Globus pallidus (tissue), 1 donor: ENCODE measurements at places on chromosomes 2 and 18.

- no peak for DNase-seq
Observed at GRCh38 chr2:241619597-241620418, 17.1 kb downstream of the THAP4 start.

DNA sequence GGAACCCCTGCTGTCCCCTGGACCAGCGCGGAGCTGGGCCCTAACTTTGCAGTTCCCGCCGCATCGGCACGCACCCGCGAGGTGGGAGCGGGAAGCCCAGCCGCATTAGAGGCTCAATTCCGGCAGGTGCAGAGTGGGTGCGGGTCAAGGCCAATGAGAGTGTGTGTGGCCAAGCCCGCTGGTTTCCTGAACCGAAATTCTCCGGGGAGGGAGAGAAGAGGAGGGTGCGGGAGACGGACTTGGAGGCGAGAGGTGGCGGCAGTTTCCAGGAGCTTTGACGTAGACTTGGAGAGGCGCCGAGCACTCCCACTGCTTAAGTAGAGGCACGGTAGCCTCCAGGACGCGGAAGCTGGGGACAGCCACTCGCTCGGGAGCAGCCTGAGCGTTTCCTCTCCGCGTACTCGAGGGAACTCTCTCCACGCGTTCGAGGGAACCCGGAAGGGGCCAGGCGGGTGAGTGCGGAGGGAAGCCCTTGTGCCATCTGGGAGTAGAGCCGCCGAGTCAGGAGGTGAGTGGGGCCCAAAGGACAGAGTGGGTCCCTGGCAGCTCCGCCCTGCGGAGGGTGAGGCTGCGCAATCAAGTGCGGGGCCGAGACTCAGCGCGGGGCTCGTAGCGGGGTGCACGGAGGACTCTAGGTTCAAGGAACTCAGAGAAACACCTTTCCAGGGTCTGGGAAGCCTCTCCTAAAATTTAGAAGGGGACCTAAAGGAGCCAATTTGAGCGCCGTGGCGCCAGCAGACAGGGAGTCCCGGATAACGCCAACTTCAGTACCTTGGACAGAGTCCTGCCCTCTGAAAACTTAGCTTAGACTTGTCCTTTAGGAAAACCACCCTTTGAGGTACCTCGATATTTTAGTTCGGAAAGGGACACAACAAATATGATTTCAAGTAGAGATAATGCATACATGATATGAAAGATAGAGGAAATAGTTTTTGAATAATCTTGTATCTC, at the start of gene FAM237A:
FAM237A (plus strand) TSS at position 413 of the 951 bp plus-strand sequence. CDS start 1,750 bp downstream, outside the sequence.
- peak; percentile 3 for DNase-seq

DNA sequence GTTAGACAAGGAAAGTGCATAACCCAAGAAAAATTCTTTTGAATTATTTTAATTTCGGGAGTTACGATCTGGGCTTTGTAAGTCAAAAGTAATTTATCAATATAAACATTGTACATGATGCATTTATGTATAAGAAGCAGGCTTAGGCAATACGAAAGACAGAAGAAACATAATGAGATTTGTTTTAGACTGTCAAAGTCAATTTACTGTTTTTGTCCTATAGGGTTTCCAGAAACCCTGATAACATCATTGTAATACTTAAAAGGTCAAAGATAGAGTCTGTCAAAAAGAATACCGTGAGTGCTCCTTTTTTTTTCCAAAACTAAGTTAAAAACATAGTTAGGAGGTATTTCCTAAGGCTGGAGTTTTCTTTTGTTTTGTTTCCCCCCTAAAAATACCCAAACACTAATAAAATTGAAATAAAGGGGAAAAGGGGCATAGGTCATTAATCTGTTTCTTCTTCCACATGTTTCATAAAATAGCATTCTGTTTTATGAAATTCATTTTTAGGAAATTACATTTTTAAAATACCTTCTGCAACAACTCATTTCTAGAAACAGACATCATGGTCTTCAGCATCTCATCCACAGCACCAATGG, 16.1 kb downstream of the C1D start:
- DNase-seq: no peak

DNA sequence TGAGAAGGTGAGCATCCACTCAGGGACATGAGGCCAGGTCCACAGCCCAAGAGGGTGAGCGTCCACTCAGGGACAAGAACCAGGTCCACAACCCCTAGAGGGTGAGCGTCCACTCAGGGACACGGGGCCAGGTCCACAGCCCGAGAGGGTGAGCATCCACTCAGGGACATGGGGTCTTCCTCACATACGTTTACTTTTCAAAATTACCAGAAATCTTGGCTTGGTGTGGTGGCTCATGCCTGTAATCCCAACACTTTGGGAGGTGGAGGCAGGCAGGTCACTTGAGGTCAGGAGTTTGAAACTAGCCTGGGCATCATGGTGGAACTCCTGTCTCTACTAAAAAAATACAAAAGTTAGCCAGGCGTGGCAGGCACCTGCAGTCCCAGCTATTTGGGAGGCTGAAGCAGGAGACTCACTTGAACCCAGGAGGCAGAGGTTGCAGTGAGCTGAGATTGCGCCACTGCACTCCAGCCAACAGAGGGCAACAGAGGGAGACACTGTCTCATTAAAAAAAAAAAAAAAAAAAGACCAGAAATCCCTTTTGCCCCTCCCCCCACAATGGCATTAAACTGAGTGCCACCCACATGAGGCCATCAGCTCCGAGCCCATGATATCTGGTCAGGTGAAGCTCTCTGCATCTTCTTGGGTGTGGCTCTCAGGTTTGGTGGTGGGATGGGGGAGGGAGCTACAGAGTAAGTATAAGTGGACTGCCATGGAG, 9.0 kb upstream of the MBP start:
- DNase-seq: no peak

GRCh38 chr2:118738524-118739308, 108.7 kb downstream of the EN1 start:
- DNase-seq: no peak

GRCh38 chr18:55593888-55594287, 5.9 kb upstream of the TCF4 start:
- DNase-seq: no peak

- DNase-seq: no peak
Observed at GRCh38 chr2:197182668-197183067, 127.9 kb downstream of the ANKRD44 start.

DNA sequence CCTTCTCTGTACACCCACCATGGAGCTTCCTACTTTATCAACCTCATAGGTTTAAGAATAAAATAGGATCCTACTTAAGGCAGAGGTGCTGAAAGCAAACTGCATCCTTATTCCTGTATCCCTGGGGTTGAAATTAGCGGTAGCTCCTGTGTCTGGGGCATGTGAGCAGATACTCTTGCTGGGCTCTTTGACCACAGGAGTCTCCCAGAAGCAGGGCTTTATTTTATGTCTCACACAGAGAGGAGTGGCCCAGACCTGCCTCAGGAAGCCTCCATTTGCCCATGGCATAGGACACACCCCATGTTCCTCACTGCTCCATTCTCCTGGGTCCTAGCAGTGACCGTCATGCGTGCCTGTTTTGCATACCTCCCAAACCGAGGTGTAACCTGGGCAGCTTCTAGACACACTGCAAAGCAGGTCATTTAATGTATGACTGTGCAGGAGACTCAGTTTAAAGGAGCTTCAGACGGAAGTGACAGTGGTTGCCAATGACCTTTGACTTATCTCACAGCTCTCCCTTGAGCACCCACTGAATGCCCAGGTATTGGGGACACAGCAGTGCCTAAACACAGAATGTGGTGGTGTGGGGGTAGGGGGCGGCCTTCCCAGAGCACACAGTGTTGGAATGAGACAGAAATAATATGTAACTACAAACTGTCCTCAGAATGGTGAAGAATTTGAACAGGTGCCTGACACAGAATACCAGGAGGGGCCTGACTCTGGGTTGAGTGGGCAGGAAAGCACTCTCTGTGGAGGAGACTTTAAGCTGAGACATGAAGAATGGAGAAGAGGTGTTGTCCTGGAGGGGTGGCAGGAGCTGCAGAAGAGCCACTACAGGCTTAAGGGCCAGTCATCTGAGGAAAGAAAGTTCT, 3.7 kb downstream of the TMEM37 start:
- DNase-seq: no peak

- DNase-seq: no peak
Observed at GRCh38 chr2:158695305-158695704, 99.8 kb upstream of the DAPL1 start.

DNA sequence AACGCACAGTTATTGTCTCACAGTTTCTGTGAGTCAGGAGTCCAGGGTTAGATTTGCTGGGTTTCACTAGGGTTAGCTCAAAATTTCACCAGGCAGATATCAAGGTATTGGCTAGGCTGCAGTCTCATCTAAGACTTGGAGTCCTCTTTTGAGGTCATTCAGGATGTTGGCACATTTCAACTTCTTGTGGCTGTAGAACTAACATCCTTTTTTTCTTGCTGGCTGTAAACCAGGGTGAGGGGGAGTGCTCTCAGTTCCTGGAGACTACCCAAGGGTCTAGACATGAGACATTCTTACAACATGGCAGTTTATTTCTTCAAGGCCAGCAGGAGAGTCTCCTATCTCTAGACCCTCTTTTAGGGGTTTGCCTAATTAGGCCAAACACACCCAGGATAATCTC, 12.8 kb upstream of the CAVIN2 start:
- DNase-seq: no peak

- DNase-seq: peak; percentile 55
Observed at GRCh38 chr2:129849559-129850160, 129.8 kb upstream of the RAB6C start.

GRCh38 chr2:133711201-133711600, 142.9 kb upstream of the NCKAP5 start:
- no peak for DNase-seq

DNA sequence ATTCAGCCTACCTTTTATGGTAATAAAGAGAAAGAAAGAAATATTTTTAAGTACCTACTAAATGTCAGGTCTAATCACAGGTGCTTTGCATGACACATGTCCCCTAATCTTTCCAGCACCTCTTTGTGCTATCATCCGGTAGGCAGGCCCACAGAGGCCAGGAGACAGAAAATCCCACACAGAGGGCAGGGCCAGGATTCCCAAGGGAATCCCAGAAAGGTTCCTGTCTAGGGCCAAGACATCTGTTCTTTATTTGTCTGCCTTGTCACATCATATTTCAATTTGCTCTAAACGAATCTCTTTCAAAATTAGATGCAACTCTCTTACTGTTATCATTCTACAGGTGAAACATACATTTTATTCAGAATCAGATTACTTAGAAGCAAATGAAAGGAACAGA, 676.1 kb upstream of the GYPC start:
- DNase-seq: no peak
